Vein endothelial cell (primary cell): ENCODE measurements at places on chromosomes 16 and 17. TPM values are rescaled to one million over a fixed set of nuclear protein-coding genes. Genes with fewer than 3 reads are reported as not detected.

Gene CXCL16
- total RNA-seq: 2.0 and 3.9 TPM in 2 replicates

Gene C1QTNF1
- total RNA-seq: 2.9 and 4.3 TPM in 2 replicates

Gene SEPHS2
- 10.8 and 12.1 TPM in 2 replicates for total RNA-seq

Gene CTRL
- total RNA-seq: 0.57 and 0.65 TPM in 2 replicates

Gene ZNF385C
- not detected in 2 replicates for total RNA-seq

Gene TBX4
- under 0.01 TPM in 1 of 2 replicates, not detected in the other for total RNA-seq

Gene ZNF785
- 12.7 and 13.0 TPM in 2 replicates for total RNA-seq

Gene CORO1A
- 5.6 and 6.8 TPM in 2 replicates for total RNA-seq

Gene TBC1D3H
- total RNA-seq: not detected in 2 replicates

Gene MYOCD
- total RNA-seq: not detected in 2 replicates

Gene B4GALNT2
- total RNA-seq: not detected in 2 replicates

Gene TP53TG3B
- total RNA-seq: not detected in 2 replicates
